ENCODE measurements at places on chromosomes 13 and 19.

DNA sequence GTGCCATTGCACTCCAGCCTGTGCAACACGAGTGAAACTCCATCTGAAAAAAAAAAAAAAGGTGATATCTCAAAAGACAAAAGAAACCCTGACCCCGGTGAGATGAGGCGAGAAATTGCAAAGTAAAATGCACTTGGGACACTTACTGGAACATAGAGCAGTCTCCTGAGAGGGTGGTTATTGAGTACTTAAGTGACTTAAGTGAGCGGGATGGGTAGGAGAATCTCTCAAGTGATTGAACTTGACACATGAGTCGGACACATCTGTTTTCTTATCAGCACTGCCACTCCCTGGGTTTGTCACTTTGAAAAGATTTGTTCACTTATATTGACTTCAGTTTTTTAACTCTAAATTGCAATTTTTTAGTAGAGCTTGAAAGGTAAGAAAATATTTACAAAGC, 2.8 kb downstream of the ZNF429 start:
- no peak for DNase-seq

GRCh38 chr13:86563308-86563707, 764.1 kb upstream of the SLITRK6 start:
- no peak for DNase-seq

DNA sequence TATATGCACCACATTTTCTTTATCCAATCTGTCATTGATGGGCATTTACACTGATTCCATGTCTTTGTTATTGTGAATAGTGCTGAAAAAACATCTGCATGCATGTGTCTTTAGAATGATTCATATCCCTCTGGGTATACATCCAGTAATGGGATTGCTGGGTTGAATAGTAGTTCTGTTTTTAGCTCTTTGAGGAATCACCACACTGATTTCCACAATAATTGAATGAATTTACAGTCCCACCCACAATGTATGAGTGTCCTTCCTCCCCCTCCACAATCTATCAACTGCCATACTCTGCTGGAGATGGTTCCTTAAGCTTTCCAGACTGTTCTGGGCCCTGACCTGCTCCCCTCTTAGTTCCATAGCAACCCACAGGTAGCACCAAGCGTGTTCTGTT, 667.0 kb downstream of the LIG4 start:
- DNase-seq, result no peak

- DNase-seq, result no peak
Measured at GRCh38 chr13:23674795-23675640, 104.8 kb downstream of the TNFRSF19 start.

DNA sequence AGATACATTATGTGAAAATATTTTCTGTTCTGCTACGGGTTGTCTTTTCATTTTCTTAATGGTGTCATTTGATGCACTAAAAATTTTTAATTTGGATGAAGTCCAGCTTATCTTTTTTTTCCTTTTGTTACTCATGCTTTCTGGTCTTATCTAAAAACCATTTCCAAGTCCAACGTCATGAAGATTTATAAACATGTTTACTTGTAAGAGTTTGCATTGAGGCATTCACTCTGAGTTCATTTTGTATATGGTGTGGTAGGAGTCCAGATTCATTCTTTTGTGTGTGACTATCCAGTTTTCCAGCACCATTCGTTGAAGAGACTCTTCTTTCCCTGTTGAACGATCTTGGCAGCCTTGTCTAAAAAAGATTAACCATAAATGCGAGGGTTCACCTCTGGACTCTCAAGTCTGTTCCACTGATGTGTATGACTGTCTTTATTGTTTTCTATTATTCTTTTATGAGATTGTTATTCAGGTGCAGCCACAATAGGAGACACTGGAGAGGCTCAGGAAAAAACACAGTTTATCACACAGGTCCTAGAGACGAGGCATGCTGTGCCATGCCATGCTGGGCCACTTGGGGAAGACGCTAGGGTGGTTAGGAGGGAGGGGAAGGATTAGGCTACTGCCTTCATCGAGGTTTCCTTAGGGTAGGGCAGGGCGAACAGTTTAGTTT, 35.0 kb downstream of the NAA16 start:
- no peak for DNase-seq
